ENCODE measurements at places on chromosomes 1 and 21. TPM values are rescaled to one million over a fixed set of nuclear protein-coding genes. Genes with fewer than 3 reads are reported as not detected.

- DNase-seq, result no peak
Observed at GRCh38 chr1:186754542-186755145, 74.1 kb upstream of the PLA2G4A start.

Gene GBP6
- not detected for total RNA-seq

Gene OR2M7
- not detected for total RNA-seq

Gene TRAF3IP3
- total RNA-seq, result 0.34 TPM

Gene FCGR2B
- total RNA-seq, result not detected

DNA sequence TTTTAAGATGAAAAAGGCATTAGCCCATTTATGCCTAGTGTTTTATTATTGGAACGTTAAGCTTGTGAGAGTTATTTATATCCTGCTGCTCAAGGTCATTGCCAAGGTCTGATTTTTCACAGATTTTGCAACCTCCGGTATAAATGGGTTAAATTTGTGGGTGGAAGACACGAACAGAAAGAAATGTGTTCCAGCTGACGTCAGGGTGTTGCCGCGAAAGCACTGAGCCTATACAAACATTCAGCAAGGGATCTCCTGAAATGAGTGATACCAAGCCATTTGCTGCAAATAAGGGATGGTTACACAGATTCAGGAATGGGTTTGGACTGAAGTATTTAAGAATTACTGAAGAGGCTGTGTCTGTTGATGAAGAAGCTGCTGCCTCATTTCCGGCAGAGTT is 32.2 kb downstream of the TMED5 start:
- no peak for DNase-seq

Gene IL20
- not detected for total RNA-seq

Gene ERICH3
- total RNA-seq, result not detected

GRCh38 chr1:181310560-181310959 is 172.8 kb upstream of the CACNA1E start:
- peak; percentile 47 for DNase-seq

- no peak for DNase-seq
Observed at GRCh38 chr1:16443975-16444770, 3.6 kb downstream of the NECAP2 start.

- no peak for DNase-seq
Observed at GRCh38 chr1:203519053-203519840, 25.3 kb downstream of the OPTC start.
